DMS 273 treated with DMSO at 0.1 percent for 48 hours (cell line): ENCODE measurements at places on chromosomes 2 and 18.

GRCh38 chr2:7837237-7837760, 844.6 kb upstream of the ID2 start:
- no peak for DNase-seq

- DNase-seq, result no peak
Observed at GRCh38 chr2:215354771-215355695, 43.2 kb downstream of the ATIC start.

GRCh38 chr2:144159240-144159639, 360.7 kb downstream of the ZEB2 start:
- DNase-seq, result no peak

DNA sequence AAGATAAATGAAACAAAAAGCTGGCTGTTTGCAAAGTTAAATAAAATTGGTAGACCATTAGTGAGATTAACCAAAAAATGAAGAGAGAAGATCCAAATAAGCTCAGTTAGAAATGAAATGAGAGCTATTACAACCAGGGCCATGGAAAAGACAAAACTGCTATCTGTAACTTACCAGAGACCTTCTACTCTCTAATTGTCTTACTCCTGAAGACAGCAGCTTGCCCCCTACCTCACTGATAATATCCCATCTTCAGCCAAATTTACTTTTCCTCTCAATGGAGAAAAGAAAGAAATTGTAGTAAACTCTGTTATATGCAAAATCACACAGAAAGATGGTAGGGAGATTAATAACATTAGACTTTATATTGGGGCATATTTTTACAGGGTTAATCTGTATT, 178.2 kb downstream of the LCLAT1 start:
- DNase-seq, result no peak

- no peak for DNase-seq
Observed at GRCh38 chr2:191961556-191961955, 114.7 kb upstream of the CAVIN2 start.

- DNase-seq, result no peak
Observed at GRCh38 chr18:11286431-11286830, 137.1 kb upstream of the PIEZO2 start.

GRCh38 chr2:119856469-119856901, 96.8 kb downstream of the PTPN4 start:
- no peak for DNase-seq

DNA sequence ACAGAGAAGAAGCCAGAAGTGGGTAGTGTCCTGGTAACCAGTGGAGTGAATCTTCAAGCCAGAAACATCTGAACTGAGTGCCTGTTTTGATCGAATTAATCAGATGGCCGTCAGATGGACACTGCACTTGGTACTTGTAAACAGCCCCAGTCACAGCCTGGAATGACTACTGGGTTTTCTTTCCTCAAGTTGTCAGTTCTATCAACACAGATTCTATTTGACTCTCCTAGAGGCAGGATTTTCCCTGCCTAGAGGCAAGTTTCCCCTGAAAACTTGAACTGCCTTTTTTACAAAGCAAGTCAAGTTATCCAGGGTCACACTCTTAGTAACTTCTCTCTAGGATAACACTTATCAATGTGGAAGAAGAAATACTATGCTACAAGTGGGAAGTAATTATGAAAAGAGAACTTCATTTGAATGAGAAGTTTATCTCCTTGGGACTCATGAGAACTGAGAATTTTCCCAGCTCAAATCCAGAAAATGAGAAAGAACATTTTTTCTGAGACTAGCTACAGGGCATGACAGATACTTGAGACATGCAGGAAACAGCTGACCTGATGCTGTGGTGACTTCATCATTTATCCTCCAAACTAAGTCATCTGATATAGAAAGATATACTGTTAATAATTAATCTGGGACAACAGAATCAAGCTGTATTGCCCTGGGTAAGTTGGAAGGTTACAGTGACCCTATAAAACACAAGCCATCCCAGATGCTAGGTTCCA, 36.0 kb downstream of the SULT1C2 start:
- DNase-seq, result no peak

DNA sequence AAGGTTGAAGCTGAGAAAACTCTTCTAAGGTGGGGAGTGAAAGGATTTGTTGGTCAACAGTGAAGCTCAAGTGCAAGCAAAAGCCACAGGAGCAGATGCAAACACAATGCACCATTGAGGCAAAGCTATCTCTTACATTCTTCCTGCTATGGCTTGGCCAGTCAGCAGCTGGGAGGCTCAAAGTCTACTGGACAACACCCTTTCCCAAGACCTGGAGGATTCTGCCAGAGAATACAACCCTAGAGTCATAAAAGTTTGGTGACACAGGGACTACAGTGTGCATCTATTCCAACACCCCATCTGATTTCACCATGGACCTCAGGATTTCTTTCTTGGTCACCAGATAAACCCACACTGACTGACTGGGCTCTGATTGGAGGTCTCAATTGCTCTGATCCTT, 342.0 kb downstream of the HRH4 start:
- no peak for DNase-seq

DNA sequence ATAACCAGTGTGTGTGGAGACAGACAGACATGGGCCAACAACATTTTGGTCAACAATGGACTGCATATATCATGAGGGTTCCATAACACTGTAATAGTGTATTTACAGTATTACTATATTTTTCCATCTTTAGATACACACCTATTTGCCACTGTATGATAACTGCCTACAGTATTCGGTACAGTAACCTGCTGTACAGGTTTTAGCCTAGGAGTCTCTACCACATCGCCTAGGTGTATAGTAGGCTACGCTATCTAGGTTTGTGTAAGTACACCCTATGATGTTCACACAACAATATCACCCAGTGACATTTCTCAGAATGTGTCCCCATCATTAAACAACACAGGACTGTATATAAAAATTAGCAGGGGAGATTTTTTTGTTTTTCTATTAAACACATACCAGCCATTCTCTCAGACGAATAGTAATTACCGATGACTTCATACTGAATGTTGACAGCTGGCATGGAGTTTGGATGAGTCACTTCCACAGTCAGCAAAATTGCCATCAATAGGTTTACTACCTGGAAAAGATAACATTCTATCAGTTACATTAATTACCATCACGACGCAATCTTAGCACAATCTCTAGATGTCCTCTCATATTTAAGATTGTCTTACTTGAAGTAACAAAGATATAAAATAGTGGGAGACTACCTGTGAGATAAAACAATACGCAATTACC, 10.8 kb downstream of the LAPTM4A start:
- DNase-seq, result no peak

DNA sequence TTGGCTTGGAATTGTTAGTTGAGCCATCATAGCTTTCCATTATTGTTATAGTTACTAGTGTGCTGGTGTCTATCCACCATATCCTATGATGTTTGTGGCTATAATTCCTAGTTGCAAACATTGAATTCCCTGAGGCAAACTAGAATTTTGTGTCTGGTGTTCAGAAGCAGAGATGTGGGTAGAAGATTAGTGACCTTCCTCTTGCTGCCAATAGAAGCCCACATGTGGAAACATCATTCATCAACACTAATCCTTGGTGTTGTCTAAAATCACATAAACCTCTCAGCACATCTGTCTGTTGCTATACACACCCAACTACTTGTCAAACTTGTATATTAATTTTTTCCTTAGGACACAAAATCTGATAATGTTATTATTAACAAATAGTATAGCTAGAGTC, 374.1 kb downstream of the TGIF1 start:
- DNase-seq, result no peak

DNA sequence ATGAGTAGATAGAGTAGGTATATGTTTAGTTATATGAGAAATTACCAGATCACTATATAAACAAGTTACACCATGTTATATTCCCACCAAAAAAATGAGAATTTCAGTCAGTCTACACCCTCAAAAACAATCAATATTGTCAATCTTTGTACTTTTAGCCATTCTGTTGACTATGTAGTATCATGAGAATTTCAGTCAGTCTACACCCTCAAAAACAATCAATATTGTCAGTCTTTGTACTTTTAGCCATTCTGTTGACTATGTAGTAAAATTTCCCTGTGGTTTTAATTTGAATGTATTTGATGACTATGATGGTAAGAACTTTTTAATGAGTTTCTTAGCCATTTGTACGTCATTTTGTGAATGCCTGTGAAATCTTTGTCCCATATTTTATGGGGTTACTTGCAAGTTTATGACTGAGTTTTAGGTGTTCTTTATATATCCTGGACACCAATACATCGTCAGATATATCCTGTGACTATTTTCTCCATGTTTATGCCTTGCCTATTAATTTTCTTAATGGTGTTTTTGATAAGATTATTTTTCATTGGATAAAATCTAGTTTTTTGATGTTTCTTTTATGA, 528.4 kb upstream of the SPHKAP start:
- DNase-seq, result no peak

- DNase-seq, result no peak
Observed at GRCh38 chr18:68962623-68963022, 164.7 kb downstream of the CCDC102B start.

DNA sequence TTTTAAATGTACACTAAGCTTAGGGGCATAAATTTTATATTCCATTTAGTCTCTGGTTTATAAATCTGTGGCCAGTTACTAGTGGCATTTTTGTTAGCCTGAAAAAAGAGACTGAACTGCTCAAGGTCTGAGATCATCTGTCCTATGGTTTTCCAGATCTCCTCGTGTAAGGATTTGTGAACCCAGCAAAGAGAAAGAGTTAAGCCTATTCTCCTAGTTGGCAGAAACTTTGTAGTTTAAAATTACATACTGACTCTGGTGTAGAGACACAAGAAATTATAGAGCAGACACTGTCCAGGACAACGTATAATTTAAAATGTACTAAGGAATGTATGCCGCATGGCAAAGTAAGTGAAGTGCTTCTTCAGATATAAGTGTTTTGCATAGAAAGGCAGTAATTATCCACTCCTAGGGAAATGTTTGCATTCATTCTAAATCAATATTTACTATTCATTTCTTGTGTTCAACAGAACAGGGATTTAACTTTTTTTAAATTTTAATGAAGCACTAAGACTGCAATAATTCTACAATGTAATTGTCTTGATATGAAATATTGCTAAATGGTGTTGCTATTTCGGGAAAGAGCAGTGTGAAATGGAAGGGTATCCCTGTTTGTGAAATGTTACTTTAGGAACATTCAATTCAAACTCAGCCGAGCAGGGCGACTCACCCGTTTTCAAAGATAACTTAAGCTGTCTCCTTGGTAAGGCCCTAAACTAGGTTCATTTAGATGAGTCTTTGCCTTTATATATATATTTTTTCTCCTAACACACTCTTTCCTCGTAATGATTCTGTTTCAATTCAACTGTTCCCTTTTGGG, 508.4 kb upstream of the ZEB2 start:
- no peak for DNase-seq
